Gastroesophageal sphincter (tissue), 4 donors: ENCODE measurements at places on chromosomes 4 and X. TPM values are rescaled to one million over a fixed set of nuclear protein-coding genes. Genes with fewer than 3 reads are reported as not detected.

The CCSER1 gene
- 9.3 TPM for total RNA-seq

GRCh38 chr4:184536881-184537248 lies 62.5 kb upstream of the IRF2 start:
- ATAC-seq = no peak

- no peak for ATAC-seq
Measured at GRCh38 chr4:1044469-1045192, 33.2 kb downstream of the FGFRL1 start.

GRCh38 chrX:19579485-19579884 lies 64.2 kb upstream of the MAP3K15 start:
- ATAC-seq = no peak

DNA sequence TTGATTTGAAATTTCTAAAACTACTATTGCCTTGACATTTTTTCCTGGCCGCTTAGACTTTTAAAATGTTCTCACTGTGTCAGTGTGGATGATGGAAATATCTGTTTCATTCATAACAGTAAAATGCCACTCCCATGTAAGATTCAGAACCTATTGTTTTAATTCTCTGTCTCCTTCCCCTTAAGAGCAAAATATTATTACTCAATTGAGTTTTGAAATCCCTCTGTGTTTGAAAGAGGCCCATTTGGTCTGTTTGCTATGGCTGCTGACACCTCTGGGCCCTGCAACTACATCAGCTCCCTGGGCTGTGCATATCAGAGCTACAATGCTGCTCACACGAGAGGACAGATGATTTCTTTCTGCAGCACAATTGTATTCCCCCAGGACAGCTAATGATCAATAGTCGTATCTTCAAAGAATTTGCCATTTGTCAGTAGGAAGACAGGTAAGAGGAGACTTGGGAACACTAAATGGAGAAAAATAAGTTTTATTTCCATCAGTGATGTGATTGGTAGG lies 388.0 kb upstream of the GALNT7 start:
- no peak for ATAC-seq

GRCh38 chr4:155944516-155944915 lies 9.2 kb downstream of the CTSO start:
- no peak for ATAC-seq

- ATAC-seq = peak; percentile 46
Measured at GRCh38 chr4:972651-973424, 531 bp downstream of the DGKQ start.

The CPE gene
- 175 TPM for total RNA-seq

- ATAC-seq = peak; percentile 37
Measured at GRCh38 chr4:4852591-4853362, 6.7 kb upstream of the MSX1 start.

DNA sequence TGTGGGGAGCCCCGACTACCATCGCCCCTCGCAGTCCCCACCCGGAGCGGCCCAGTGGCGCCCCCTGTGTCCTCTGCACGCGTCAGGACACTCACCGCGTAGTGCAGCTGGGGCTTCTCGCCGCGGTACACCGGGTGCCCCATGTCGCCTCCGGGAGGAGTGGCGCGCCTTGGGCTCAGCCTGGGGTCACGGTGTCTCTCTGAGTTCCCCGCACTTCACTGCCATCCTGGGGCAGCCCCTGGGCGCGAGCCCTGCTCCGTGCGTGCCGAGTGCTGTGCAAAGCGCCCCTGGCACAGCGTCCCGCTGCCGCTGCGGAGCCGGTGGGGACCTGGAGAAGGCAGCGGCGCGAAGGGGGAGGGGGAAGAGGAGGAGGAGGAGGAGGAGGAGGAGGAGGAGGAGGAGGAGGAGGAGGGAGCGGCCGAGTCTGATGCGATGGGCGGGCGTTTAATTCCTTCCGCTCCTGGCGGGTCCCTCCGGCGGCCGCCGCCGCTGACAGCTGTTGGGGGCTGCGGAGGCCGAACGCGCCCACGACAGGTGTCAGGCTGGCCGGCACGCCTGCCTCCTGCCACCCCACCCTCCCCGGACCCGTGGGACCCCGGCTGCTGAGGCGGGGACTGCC lies 134.3 kb downstream of the AMELX start:
- peak; percentile 73 for ATAC-seq

The TEX11 gene
- not detected for total RNA-seq

DNA sequence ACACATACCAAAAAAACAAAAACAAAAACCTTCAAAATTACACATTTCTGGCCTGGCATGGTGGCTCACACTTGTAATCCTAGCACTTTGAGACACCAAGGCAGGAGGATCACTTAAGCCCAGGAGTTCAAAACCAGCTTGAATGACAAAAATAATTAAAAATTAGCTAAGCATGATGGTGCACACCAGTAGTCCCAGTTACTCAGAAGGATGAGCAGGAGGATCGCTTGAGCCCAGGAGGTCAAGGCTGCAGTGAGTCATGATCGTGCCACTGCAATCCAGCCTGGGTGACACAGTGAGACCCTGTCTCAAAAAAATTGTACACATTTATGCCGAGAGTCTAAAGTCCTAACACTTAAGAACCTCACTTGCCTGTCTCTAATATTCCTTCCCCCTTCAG lies 18.3 kb downstream of the SLC39A8 start:
- ATAC-seq = no peak

DNA sequence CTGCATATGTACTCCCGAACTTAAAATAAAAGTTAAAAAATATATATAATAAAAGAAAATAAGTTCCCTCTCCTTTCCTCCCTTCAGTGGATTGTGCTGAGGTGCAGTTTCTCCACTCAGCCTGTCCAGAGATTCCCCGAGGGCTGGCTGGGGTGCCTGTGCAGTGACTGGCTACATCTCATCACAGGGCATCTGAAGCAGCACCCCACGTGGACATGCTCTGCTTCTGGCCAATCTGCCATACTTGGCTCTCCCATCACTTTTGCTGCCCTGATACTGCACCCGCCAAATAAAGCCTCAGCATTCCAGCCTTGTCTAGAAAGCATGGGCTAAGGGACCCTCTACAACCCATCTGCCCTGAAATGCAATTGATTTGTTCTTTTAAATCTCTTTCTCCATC lies 11.1 kb upstream of the MGST2 start:
- ATAC-seq = no peak

The DNAAF6 gene
- total RNA-seq = not detected

The TRIML1 gene
- total RNA-seq = not detected

GRCh38 chr4:9808077-9808476 lies 26.6 kb downstream of the DRD5 start:
- ATAC-seq = no peak

The DUSP21 gene
- total RNA-seq = not detected

- no peak for ATAC-seq
Measured at GRCh38 chr4:80989921-80990544, 40.5 kb upstream of the BMP3 start.

DNA sequence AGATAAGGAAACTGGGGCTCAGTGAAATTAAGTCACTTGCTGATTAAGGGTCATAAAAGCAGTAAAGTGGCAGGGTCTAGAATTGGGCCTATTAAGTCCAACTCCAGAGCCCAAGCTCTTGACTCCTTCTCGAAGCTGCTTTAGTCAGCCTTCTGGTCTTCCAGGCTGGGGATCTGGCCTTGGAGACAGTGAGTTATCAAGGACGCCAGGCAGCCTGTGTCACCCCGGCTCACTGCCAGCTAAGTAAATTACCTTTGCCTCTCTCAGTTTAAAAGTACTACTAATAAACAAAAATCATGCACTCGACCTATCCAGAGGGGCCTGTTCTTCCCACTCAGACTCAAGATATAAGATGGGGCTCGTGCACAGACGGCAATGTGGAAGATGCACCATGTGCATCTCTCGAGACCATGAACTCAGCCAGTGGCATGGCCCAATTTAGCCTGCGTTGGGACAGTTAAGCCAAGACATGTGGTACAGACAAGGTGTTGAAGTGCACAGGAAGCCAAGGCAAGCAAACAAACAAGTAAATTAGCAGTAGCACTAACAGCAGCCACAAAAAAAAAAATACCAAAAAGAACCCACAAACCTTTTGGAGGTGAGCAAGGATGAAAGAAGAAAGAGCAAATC lies 62.0 kb upstream of the MAP3K15 start:
- ATAC-seq = no peak

The LIAS gene
- 16.8 TPM for total RNA-seq

The AKAP4 gene
- total RNA-seq = not detected

DNA sequence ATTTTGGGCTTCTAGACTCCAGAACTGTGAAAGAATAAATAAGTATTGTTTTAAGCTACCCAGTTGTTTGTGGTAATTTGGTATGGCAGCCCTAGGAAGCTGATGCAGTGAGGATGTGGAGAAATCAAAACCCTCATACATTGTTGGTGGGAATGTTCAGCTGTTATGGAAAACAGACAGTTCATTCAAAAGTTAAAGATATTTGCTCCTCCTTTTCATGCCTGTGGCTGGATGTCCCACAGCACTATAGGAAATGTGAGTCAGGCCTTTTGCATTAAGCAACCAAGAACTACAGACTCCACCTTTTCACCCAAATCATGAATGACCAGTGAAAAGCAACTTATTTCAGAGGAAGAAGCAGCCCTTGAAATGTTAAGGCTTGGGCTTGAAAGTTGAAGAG lies 6.7 kb downstream of the BBS12 start:
- no peak for ATAC-seq

DNA sequence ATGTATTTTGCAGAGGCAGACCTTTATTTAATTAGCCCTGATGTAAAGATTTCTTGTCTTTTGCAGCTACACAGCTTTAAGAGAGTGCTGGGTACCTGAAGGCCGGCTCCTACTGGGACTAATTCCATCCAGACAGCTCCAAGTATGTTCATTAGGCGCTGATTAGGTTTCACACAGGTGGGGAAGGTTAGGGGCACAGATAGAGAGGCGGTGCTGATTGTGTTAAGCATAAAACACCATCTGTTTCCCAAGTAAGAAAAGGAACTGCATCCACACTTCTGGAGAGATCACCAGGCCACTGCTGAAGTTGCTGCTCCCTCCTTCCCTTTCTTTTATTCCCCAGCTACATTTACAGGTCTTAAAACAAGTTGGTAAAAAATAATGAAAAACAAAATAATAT lies 349.5 kb downstream of the ZIC3 start:
- no peak for ATAC-seq

- ATAC-seq = peak; percentile 34
Measured at GRCh38 chrX:110145854-110146253, 142.9 kb downstream of the TMEM164 start.

GRCh38 chr4:184641451-184641850 lies 7.8 kb downstream of the CASP3 start:
- no peak for ATAC-seq

The ASB12 gene
- total RNA-seq = not detected

GRCh38 chr4:157217708-157218107 lies 2.8 kb upstream of the GRIA2 start:
- ATAC-seq = no peak

The IL3RA gene
- total RNA-seq = 7.0 TPM

DNA sequence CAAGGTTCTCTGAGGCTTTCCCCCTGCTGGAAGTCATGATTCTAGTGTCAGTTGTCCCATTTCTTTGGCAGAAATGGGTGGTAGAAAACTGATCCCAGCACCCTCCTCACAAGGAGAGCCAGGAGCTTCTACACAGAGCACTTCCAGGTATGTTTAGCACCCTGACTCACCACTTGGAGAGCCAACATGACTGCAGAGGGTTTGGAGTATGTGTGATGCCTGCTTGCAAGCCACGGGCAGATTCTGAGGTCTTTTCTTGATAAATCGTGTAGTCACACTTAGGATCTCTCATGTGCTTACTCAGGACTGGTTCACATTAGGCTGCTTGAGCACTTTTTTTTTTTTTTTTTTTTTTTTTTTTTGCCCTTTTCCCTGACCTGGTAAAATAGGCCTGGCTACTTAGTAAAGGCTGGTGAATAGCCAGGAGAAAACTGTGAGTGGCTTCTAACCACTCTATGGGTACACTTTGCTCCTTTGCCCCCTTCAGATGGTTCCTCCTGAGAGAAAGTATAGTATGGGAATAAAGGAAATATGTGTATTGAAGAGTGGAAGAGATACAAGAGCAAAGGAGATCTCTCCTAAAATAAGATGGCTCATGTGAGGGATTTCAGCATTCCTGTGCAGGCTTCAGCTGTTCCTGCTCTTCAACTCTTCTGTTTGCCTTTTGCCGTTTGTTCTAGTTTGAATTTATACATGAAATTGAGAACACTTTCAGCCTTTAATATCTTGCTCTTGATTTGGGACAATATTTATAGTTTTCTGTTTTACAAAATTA lies 103.6 kb downstream of the EMCN start:
- no peak for ATAC-seq

- ATAC-seq = no peak
Measured at GRCh38 chr4:26372076-26372475, 51.3 kb downstream of the RBPJ start.

DNA sequence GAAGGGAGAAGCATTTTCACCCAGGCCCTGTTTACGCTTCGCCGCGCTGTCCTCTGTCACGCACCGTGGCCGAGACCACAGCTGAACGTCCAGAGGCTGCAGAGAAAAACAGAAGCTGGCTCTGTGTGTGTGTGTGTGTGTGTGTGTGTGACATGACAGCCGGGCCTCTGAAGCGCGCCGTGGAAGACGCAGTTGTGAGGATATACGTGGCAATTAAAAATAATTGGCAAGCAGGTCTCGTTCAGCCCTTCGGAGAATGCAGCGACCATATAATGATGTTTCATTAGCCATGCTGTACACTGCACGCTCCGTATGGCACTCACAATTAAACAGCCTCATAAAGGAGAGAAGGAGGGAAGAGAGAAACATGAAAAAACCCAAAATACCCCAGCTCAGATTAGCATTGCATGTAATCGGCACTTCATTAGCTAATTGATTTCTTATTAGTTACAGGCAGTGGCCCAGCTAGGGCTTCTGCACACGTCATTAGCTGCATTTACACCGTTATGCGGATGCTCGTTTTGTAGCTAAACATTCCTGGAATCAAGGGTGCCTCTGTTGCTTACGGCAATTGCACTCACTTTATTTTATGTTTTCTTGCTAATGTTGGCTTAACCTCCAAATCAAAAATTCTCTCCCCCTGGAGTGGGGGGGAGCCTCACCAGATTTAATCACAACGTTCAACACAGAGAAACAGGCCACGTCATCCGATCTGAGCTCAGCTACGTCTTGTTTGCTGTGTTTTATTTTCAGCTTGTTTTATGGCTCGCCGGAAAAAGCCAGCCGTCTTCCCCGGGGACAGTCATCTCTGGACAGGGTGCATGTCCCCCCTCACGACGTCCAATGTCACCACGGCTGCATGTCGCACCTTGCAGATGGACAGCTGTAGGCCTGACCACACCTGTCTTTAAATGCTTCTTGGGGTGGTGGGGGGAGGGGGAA lies 74.6 kb upstream of the SHOX start:
- ATAC-seq = no peak

The ARHGAP6 gene
- 33.3 TPM for total RNA-seq

The DCAF12L2 gene
- 1.8 TPM for total RNA-seq

The RIBC1 gene
- total RNA-seq = not detected

- ATAC-seq = no peak
Measured at GRCh38 chr4:85953651-85954018, 406.2 kb downstream of the MAPK10 start.

GRCh38 chr4:77538574-77539157 lies 67.0 kb upstream of the CXCL13 start:
- ATAC-seq = no peak

- no peak for ATAC-seq
Measured at GRCh38 chrX:74800062-74800461, 125.2 kb downstream of the NEXMIF start.
